ENCODE measurements at places on chromosomes 6 and 20.

- DNase-seq: no peak
Observed at GRCh38 chr6:153043719-153044118, 41.2 kb upstream of the MTRF1L start.

DNA sequence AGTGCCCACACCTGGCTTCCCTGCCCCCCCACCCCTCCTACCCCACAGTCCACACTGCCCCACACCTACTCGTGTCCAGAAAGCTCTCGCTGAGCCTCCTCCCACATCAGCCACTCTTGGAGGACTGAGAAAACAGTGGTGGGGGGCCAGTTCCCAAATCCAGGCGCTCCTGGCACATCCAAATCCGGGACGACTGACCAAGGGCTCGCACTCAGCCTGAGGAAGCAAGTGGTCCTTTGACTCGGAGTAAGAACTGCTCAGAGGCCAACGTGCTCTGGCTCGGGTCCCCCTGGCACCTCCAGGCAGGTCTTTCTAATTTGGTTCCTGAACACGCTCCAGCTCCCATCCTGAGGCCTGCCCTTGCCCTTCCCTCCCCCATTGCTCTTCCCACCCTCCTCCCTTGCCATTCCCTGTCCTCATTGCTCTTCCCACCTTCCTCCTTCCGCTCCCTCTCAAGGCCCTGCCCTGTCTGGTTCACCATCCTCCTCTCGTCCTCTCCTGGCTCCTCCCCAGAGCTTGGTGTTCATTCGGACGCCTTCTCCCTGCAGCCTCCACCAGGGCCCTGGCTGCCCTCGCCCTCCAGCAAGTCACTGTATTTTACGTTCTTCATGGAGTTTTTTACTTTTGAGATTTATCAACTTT, 83.6 kb downstream of the THBS2 start:
- DNase-seq: no peak

GRCh38 chr20:32891491-32891890, 32.8 kb downstream of the EFCAB8 start:
- DNase-seq: no peak

DNA sequence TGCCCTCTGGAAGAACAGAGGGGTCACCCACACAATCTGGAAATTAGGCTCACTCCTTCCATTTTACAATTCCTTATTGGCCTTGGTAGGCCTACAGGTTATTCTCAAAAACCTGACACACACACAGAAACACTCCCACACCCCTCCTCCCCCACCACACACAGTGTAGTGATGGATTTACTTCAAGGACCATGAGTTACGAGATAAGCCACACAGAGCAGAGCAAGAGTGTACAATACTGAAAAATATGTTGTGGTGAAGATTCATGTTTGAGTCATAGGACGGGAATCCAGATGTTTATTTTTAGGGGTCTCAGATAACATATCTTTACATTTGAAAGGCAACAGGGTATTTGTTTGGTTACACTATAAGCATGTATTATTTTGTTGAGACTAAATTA, 291.9 kb downstream of the PLCB1 start:
- DNase-seq: no peak

DNA sequence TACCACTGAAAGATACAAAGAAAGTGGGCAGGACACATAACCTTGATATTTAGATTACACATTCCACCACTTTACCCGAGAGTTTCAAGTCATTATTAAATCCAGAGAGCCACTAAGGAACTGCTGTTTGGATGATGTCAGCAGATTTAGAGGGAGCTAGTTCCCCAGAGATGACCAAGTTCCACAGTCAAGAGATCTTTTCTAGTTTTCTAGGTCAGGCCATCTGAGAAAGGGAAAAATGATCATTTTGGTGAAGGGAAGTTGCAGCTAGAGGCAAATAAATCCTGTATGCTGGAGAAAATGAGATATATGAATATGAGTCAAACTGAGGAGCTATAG, 147.8 kb downstream of the HS3ST5 start:
- no peak for DNase-seq
